ENCODE measurements at places on chromosomes 16 and 17. TPM values are rescaled to one million over a fixed set of nuclear protein-coding genes. Genes with fewer than 3 reads are reported as not detected.

DNA sequence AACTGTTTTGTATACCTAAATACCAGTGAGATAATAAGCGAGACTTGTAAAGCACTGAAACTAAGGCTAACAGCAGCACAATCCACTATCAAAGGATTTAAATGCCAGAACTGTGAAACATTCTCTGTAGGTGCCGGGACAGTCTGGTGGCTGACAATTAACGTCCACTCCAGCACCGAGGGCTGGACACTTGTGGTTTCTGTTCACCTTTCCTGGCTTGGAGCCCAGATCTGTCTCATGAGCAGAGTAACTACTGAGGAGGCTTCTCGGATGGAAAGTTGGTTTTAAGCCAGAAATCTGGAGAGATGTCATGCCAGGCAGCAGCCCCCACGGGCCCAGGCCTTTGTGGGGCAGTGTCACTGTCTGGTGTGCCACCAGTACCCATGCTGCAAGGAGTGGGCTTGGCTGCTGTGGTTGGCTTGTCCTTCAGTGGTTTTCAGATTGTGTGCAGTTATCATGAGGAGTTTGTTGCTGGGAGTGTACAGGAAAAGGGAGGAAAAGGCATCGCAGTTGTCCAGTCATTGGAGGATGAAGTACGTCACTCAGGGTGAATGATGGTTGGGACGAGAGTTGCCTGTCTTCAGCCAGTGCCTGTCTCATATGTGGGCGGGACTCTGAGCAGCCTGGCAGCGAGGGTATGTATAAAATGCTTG lies 35.5 kb downstream of the UBN1 start:
- H3K4me1 ChIP-seq, result no peaks in the 10 kb centered on the region
- no peaks in the 10 kb centered on the region for H3K27me3 ChIP-seq
- H3K4me3 ChIP-seq, result no peak overlapping the region
- no peak for DNase-seq
- H3K27ac ChIP-seq, result no peak overlapping the region

DNA sequence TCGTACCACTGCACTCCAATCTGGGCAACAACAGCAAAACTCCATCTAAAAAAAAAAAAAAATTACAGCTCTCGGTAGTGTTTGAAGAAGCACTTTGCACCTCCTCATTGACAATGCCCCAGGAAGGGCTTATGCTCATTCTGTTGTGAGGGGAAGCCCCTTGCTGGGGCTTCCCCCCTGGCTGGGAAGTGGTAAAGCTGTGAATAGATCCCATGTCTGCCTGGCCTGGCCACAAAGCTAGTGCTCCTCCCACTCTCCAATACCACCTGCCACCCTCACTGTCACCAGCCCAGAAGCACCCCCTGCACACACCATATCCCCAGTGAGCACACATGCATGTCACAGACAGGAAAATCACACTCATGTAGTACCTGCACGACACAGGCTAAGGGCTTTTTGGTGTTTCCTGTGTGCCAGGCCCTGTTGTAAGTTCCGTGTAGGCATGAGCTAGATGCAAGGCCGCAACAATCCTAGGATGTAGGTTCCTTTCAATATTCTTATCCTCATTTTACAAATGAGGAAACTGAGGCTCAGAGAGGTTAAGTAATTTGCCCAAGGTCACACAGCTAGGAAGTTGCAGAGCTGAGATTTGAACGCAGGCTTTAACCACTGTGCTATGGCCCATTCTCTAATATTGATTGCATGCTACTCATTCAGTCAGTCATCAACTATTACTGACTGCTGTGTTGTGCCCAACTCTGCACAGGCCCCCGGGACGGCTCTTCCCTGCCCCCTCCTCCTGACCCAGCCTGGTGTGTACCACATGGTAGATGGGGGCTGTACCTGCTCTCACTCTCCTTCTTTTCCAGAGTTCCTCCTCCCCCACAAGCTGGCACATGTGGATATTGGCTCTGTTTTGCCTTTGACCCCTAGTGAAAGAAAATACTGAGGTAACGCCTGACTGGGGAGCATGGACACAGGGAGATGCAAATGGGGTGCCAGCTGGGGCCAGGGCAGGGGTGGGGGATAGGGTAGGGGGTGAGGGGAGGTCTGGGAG lies 11.9 kb upstream of the COL1A1 start:
- peaks cover 24% of the 10 kb centered on the region for H3K4me1 ChIP-seq
- DNase-seq, result peak; percentile 71
- no peak overlapping the region for H3K4me3 ChIP-seq
- H3K27ac ChIP-seq, result no peak overlapping the region
- H3K36me3 ChIP-seq, result no peaks in the 10 kb centered on the region

Gene TMC8
- total RNA-seq, result not detected

DNA sequence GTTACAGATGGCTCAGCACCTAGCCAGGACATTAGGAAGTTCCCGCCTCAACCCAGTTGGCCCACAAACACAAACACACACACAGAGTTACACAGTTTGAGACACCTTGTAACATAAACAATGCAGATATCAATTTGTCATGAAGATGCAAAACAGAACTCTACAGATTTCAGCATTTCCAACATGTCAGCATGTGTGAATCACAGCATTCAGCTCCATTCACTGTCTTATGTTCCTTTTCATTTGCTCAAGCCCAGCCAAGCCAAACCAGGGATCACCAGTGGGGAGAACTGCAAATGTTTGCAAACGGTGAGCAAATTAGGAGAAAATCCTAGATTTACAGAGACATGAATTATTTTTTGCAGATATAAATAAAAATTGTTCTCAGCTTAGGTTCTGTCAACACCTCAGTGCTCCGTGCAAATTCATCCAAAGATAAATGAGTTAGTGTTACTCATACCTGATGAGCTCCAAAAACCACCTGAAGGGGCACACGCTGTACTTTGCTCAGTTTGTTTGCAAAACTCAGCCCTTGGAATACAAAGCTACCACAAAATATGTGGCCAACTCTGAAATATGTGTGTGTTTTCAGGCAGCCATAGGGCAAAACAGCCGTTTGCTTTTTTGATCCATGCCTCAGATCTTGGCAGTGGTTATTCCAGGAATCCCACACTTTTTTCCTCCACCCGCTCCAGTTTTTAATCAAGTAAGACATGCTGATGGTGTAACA lies 16.3 kb upstream of the COX10 start:
- no peak overlapping the region for H3K4me3 ChIP-seq
- H3K27me3 ChIP-seq, result no peaks in the 10 kb centered on the region
- H3K4me1 ChIP-seq, result no peaks in the 10 kb centered on the region
- no peak overlapping the region for H3K27ac ChIP-seq
- DNase-seq, result no peak
- H3K36me3 ChIP-seq, result no peaks in the 10 kb centered on the region

DNA sequence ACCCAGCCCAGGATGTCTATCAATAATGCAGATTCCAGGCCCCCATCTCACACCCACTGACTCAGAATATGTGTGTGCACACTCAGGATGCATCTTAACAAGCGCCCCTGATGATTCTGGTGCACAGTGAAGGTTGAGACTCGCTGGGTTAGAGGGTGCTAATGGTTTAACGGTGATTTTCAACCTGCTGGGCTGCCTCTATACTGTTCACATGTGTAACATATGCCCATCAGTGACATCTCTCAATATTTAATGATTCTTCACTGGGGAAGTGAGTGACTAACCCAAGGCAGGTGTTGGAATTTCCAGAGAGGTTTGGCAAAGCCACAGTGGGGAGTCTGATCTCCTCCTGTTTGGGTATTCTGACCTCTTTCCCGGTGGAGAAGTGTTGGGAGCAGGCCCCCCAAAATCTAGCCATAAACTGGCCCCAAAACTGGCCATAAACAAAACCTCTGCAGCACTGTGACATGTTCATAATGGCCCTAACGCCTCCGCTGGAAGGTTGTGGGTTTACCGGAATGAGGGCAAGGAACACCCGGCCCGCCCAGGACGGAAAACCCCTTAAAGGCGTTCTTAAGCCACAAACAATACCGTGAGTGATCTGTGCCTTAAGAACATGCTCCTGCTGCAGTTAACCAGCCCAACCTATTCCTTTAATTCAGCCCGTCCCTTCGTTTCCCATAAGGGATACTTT lies 4.1 kb upstream of the DOC2B start:
- DNase-seq, result peak; percentile 66
- H3K27me3 ChIP-seq, result peaks cover 47% of the 10 kb centered on the region
- no peak overlapping the region for H3K27ac ChIP-seq
- H3K36me3 ChIP-seq, result no peaks in the 10 kb centered on the region
- H3K4me3 ChIP-seq, result no peak overlapping the region

DNA sequence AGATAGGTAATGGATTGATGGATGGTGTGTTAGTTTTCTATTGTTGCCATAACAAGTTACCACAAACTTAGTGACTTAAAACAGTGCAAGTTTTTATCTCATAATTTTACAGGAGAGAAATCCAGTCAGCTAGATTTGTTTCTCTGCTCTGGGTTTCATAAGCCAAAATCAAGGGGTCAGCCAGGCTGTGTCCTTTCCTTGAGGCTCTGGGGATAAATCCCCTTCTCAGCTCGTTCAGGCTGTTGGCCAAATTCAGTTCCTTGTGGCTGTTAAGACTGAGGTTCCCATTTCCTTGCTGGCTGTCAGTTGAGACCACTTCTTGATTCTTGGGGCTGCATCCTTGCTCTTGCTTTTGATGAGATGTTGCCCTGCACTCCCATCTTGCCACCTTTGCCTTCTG lies 204.9 kb upstream of the CDH13 start:
- H3K4me1 ChIP-seq, result no peaks in the 10 kb centered on the region
- no peak overlapping the region for H3K4me3 ChIP-seq
- peaks cover 7% of the 10 kb centered on the region for H3K27me3 ChIP-seq
- no peak for DNase-seq

Gene FBXL16
- 0.13 TPM for total RNA-seq

Gene SEZ6
- total RNA-seq, result 1.5 TPM

GRCh38 chr16:27549464-27549745 lies 308 bp downstream of the GTF3C1 start:
- no peak overlapping the region for H3K27ac ChIP-seq
- no peaks in the 10 kb centered on the region for H3K36me3 ChIP-seq
- H3K4me3 ChIP-seq, result peak overlapping the region; percentile 84
- H3K27me3 ChIP-seq, result no peaks in the 10 kb centered on the region
- DNase-seq, result no peak

Gene NPIPA3
- total RNA-seq, result not detected

GRCh38 chr16:80899809-80900592 lies 95.6 kb upstream of the CDYL2 start:
- H3K27me3 ChIP-seq, result no peaks in the 10 kb centered on the region
- H3K4me1 ChIP-seq, result no peaks in the 10 kb centered on the region
- H3K27ac ChIP-seq, result no peak overlapping the region
- no peaks in the 10 kb centered on the region for H3K36me3 ChIP-seq
- DNase-seq, result no peak
- no peak overlapping the region for H3K4me3 ChIP-seq

- H3K27me3 ChIP-seq, result no peaks in the 10 kb centered on the region
- DNase-seq, result peak; percentile 49
- H3K36me3 ChIP-seq, result no peaks in the 10 kb centered on the region
- H3K4me1 ChIP-seq, result peaks cover 26% of the 10 kb centered on the region
- peak overlapping the region; percentile 47 for H3K27ac ChIP-seq
Measured at GRCh38 chr16:56931271-56931891, 561 bp upstream of the HERPUD1 start.

DNA sequence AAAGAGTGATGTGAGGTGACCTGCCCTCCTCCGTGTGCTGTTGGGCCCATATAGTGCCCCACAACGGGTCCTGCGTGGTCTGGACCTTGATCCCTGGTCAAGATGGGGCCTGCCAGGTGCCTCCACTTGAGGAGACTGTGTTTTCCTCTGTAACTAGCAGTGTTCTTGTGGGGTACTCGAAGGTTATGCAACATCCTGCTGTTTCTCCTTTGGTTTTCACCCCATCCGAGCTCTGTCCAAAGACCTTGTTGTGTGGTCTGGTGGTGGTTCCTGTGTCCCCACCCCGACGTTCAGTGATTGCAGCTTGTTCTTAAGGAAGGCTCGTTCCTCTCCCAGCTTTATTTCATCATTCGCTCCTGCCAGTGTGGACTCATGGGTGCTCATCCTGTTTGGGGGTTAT lies 38.7 kb upstream of the ZNF750 start:
- no peaks in the 10 kb centered on the region for H3K36me3 ChIP-seq
- no peaks in the 10 kb centered on the region for H3K27me3 ChIP-seq
- H3K4me1 ChIP-seq, result peaks cover 16% of the 10 kb centered on the region

- peak; percentile 97 for DNase-seq
- peak within 1 kb of the TSS; percentile 72 for H3K27ac ChIP-seq
- peak within 1 kb of the TSS; percentile 94 for H3K4me3 ChIP-seq
- H3K36me3 ChIP-seq, result peaks cover 2% of the 10 kb centered on the region
- peaks cover 15% of the 10 kb centered on the region for H3K27me3 ChIP-seq
Measured at GRCh38 chr16:679814-680624, at the start of gene STUB1. Gene STUB1 (plus strand): TSS chr16:680410. CDS start chr16:680526, 116 bp downstream.
